ENCODE measurements at places on chromosomes 3 and 15.

- no peak for DNase-seq
Measured at GRCh38 chr15:51193526-51193925, 98.8 kb upstream of the TNFAIP8L3 start.

DNA sequence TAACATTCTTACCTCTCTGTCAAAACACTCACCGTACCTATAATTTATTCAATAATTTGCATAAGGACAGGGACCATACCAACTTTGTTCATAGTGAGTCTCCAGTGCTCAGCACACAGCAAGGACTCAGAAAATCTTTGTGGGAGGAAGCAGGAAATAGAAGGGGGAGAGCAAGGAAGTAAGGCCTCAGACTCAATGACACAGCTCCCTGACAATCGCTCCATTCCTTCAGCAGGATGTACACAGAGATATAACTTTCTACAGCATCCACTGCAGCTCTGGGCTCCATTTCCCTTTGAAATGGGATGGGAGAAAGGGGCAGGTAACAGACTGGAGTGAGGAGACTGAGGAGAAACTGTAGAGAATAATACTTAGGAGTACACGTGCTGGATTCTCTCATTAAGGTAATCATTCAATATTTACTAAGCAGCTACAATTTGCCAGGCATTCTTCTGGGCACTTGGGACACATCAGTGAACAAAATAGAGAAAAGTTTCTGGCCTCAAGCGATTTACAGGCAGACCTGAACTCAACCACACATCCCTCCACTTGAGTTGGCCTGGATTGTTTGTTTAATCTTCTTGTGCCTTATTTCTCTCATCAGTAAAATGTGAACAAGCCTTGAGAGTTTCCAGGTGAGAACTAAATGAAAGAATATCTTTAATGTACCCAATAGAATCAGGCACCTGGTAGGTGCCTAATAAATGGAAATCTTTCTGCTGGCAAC, 330.3 kb upstream of the THBS1 start:
- DNase-seq: no peak

DNA sequence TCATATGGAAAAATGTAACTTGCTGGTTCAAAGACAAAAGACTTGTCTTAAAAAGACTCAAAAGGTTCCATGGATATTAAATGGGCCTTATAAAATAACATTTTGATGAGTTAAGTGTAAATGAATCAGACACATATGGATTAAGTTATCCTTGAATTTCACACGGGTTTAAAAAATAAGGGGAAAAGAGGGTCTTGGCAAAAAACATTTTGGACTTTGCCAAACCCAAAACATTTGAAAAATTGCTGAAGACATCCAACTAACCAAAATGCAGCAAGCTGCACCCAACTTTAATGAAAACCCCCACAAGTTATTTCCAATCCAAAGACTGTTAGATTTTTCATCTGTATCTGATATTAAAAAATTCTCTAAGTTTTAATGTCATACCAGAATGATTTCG, 200.7 kb downstream of the MEIS2 start:
- DNase-seq: no peak

DNA sequence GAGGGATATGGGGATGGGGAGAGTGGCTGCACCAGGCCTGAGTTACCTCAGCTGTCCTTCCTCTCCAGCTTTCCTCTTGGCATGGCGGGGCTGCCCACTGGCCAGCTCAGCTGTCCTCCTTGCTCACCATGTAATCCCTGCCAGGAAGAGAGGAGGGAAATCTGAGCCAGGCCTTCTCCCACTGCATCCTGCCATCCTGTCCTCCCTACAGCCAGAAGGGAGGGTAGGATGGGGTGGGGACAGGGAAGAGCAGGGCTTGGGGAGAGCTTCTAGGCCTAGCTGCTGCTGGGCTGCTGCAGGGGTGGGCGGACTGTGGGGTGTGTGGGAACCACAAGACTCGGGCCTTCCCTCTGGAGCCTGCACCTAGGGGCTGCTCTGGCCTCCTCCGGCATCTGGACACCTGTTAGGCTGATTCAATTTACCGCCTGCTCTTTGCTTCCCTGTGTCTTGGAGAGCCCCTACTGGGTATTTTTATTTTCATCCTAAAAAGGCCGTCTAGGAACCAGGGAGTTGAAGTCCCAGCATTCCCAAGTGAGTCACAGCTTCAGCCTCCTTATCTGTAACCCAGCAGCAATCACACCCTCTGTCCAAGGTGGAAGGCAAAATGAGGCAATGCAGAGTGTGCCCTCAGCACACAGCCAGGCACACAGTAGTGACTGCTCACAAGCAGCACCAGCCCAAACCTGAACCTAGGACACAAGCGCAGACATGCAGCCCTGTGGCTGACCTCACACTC, 13.1 kb upstream of the KY start:
- DNase-seq: no peak

GRCh38 chr3:147421184-147421912, 12.2 kb downstream of the ZIC1 start:
- DNase-seq: no peak

- no peak for DNase-seq
Measured at GRCh38 chr3:107846279-107846852, 244.5 kb downstream of the CD47 start.

GRCh38 chr15:83926116-83926515, 272.2 kb downstream of the ADAMTSL3 start:
- DNase-seq: no peak

Data from GM04503 (cell line).